ENCODE measurements at places on chromosomes 16 and 17. TPM values are rescaled to one million over a fixed set of nuclear protein-coding genes. Genes with fewer than 3 reads are reported as not detected.

- no peak for DNase-seq
Measured at GRCh38 chr17:44280392-44280937, 12.5 kb upstream of the SLC4A1 start.

The PLA2G10 gene
- not detected for total RNA-seq

The ABCC12 gene
- not detected for total RNA-seq

DNA sequence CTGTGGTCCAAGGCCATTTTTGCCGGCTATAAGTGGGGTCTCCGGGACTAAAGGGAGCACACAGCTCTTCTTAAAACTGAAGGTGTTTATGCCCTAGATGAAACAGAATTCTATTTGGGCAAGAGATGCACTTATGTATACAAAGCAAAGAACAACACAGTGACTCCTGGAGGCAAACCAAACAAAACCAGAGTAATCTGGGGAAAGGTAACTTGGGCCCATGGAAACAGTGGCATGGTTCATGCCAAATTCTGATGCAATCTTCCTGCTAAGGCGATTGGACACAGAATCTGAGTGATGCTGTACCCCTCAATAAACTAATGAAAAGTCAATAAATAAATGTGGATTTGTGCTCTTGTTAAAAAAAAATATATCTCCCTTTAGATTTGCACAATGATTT is 20.2 kb upstream of the SHISA9 start:
- no peak for DNase-seq

GRCh38 chr17:16477255-16477654 is 14.7 kb downstream of the LRRC75A start:
- no peak for DNase-seq

DNA sequence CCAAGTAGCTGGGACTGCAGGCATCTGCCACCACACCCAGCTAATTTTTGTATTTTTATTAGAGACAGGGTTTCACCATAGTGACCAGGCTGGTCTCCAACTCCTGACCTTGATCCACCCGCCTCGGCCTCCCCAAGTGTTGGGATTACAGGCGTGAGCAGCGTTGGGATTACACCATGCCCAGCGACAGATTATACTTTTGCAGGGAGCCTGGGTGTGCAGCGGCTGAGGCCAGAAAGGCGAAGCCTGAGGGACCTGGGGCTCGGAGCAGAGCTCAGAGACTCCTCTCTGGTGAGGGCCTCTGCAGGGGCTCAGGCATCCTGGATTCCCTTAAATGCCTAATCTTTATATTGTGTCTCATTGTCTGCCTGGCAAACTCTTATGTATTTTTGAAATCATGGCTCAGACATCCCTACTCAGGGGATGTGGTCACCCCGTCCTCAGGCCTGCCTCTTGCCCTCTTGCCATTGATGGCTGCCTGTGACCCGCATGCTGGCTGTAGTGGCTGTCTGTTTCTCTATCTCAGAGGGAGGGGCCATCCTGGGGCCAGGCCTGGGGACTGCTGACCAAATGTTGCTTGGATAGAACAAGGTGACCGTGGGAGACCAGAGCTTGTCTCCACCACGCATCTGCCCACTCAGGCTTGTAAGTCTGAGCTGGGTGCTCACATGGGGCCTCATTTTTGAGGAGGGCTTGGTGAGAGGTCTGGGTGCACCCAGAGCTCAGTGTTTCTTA is 42.6 kb downstream of the B9D1 start:
- no peak for DNase-seq

The SNTB2 gene
- total RNA-seq = 6.3 TPM

DNA sequence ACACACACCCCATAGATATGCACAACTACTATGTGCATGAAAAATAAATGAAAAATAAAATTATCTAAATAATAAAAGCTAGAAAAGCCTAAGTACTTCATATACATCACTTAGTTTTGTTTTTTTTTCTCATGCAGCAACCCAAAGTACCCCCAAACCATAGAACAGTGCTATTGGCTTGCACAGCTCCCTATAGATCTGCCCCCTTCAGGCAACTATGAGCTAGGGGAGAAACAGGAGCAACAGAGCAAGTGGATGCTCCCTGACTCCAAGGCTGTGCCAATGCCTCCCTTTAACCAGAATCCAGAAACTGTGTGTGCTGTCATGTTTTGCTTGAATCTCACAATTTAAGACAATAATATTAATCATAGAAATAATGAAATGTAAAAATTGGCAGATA is 605.5 kb downstream of the TOX3 start:
- no peak for DNase-seq

The FAAP100 gene
- total RNA-seq = 48.1 TPM

All from activated naive CD8-positive, alpha-beta T cell treated with anti-CD3 and anti-CD28 coated beads for 36 hours (primary cell).